Gastrocnemius medialis (tissue), 4 donors: ENCODE measurements at places on chromosomes 7 and 10. TPM values are rescaled to one million over a fixed set of nuclear protein-coding genes. Genes with fewer than 3 reads are reported as not detected.
A peak's percentile ranks its signal among the peaks of the same experiment; 100 is the strongest.

GRCh38 chr10:55668326-55668922, 692.6 kb downstream of the ZWINT start:
- DNase-seq: no peak

GRCh38 chr7:157224627-157225026, 85.9 kb downstream of the UBE3C start:
- no peak for DNase-seq

- no peak for DNase-seq
These were observed 26.0 kb upstream of the MCU start for GRCh38 chr10:72665925-72666324.

DNA sequence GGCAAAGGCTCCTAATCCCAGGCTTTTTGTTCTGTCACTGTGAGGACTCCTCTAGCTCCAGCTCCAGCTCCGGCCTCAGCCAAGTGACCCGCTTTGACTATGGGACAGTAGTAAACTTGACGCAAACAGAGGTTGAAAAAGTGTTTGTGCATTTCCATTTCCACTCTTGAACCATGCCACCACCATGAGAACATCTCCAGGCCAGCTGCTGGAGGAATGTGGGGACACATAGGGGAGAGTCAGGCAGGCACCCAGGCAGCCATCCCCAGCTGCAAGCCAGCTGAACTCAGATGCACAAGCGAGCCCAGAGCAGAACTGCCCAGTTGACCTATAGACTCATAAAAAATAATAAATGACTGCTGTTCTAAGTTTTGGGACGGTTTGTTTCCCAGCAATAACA, 224.7 kb downstream of the GRID1 start:
- DNase-seq: no peak

- peak; percentile 31 for DNase-seq
These were observed 37.2 kb upstream of the TARP start for GRCh38 chr7:38310591-38311101.

DNA sequence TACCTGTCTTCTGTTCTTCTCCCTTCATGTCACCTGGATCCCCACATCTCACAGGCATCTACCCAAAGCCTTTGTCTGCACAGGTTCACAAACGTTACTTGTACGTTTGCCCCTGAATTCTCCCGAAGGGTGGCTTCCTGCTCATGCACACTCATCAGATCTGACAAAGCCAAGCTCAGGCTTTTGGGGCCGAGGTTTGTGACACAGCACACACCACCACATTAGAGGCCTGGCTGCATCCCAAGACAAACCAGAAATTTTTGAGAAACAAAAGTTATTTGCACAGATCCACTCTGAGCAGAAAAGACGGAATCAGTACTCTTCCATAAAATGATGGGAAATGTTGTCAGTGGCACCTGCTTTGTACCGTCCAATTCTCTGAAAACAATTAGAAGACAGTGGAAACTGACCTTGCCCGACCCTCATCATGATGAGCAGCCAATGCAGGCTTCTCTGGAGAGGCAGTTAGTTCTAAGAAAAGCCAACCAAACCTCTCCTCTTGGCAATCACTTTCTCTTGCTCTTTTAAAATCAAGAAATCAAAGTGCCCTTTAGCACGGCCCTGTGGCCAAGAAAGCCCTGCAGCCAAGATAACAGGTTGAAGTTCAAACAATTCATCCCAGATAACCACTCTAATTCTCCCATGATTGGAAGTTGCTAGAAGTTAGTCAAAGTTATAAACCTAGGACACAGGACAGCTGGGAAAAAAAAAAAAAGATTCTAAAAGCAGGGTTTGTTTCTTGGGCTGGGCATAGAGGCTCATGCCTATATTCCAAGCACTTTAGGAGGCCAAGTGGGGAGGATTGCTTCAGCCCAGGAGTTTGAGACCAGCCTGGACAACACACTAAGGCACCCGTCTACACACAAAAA, 13.6 kb upstream of the SVIL start:
- no peak for DNase-seq

GRCh38 chr7:19572566-19572965, 136.3 kb downstream of the POLR1F start:
- no peak for DNase-seq

The HERC4 gene
- total RNA-seq: 12.8 TPM
